ENCODE measurements at places on chromosomes 7 and 10. TPM values are rescaled to one million over a fixed set of nuclear protein-coding genes. Genes with fewer than 3 reads are reported as not detected.

Gene MICALL2
- 7.1 TPM for total RNA-seq

Gene FKBP6
- total RNA-seq, result not detected

Gene CALML3
- not detected for total RNA-seq

Gene TAF6
- total RNA-seq, result 87.1 TPM

Gene AFAP1L2
- 0.77 TPM for total RNA-seq

Gene CCDC6
- total RNA-seq, result 59.0 TPM

Gene TRAPPC14
- 32.8 TPM for total RNA-seq

Gene RRP12
- 83.0 TPM for total RNA-seq

- peak; percentile 37 for DNase-seq
- no peak overlapping the region for H3K27ac ChIP-seq
- no peak overlapping the region for H3K4me3 ChIP-seq
- peaks cover 2% of the 10 kb centered on the region for H3K4me1 ChIP-seq
- no peaks in the 10 kb centered on the region for H3K27me3 ChIP-seq
- H3K36me3 ChIP-seq, result no peaks in the 10 kb centered on the region
Observed at GRCh38 chr7:144671429-144671828, 164.4 kb downstream of the TPK1 start.

DNA sequence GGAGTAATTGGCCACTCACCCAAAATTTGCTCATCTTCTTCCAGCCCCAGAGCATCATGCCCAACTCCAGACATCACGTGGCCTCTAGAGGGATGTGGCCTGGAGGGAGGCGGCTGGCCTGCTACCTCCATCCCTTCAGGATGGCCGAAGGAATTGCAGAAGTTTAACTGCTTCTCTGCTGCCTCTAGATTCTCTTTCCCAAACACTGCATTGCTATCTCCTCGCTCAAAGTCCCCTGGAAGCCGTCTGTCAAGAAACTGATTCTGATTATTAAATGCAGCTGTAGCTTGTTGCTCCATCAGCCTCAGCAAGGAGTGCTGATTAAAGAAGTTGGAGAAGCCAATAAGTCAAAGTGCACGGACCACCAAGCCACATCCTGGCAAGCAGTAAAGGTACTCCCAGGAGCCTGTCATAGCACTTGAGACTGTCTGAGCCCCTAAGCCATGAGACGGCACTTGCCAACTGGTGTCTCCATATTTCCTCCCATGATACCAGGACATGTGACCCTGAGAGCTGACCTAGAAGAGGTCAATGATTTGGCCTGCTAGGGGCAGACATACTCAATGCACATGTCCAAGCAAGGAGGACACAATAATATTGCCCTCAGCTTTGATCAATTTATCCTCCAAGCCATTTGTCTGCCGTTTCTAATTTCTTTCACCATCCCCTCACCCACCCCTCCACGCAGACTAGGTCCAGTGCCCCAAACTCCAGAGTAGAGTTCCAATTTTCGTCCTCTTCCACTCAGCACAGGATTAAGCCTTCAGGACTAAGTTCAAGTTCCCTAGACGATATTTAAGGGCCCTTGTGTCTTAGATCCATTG, 84.2 kb downstream of the TBXAS1 start:
- H3K36me3 ChIP-seq, result no peaks in the 10 kb centered on the region
- DNase-seq, result no peak
- H3K27me3 ChIP-seq, result no peaks in the 10 kb centered on the region
- no peaks in the 10 kb centered on the region for H3K4me1 ChIP-seq
- no peak overlapping the region for H3K27ac ChIP-seq

DNA sequence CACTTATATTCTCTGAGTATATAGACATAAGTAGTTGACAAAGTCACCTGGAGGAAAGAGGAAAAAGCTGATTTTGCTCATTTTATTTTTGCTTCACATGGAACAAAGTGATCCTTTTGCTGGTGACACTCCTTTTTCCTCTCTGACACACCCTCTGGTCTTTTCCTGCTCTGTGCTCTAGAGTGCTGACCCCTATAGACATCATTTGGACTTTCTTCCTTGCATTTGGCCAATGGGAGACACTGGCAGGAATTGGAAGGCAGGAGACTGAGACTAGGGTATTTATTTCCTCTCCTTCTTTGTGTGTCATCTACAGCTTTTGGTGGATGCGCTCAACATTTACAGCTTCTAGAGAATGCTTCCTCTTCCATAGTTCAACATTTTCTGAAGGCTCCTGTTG, 1078.1 kb downstream of the SORCS1 start:
- H3K4me1 ChIP-seq, result no peaks in the 10 kb centered on the region
- no peaks in the 10 kb centered on the region for H3K27me3 ChIP-seq
- no peak overlapping the region for H3K4me3 ChIP-seq
- no peaks in the 10 kb centered on the region for H3K36me3 ChIP-seq

DNA sequence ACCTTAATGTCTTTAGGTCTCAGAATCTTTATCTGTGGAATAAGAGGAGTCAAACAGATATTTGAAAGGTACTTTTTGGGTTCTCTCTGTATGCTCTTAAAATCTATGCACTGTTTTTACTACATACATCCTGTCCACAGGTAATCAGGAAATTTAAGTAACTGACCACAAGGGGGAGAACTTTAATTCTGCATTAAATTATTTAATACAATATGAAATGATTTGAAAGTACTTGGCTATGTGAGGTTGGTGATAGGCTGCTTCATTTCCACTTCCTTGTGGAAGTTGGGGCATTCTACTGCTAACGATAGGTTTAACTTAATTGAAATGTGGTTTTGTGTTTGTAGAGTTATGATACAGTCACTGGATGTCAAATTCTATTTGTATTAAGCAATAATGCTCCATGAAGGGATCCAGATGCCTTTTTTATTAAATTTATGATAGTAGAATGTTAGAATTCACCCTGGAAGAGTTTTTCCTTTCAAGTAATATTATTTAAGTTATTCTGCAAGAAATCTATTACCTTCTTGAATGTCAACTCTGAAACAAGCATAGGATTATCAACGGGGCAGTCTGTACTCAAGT, 6.0 kb downstream of the TEX47 start:
- no peaks in the 10 kb centered on the region for H3K4me1 ChIP-seq
- H3K4me3 ChIP-seq, result no peak overlapping the region
- no peak overlapping the region for H3K27ac ChIP-seq
- no peak for DNase-seq

DNA sequence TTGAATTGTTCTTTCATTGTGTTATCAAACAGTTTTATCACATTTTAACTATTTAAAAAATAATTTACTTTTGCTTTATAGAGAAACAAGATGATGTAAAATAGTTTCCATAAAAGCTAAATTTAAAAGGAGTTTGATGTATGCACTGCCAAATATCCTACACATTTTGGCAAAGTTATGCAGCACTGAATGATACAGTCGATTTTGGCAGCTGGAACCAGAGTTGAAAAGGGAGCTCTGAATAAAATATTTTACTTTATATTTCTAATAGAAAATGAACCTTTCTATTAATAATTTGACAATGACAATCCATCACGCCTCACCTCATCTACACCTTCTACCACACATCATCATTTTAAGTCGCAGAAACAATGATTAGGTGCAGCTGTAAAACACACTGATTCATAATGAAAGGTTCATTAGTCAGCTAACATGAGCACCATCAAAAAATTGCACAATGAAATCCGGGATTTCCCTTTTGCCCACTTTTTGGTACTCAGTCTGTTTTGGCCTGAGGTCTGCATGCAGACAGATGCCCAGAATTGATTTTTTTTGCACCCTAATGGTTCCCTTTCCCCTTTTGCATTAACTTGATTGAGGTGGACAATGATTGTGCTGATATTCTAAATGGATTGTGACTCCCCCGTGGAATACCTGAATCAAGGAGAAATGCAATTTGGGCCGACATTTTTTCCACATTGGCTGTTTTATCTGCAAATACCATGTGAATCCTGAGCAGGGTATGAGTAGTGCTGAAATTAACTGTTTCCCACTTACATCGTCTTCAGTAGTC, 105.8 kb downstream of the THSD7A start:
- no peak for DNase-seq
- no peaks in the 10 kb centered on the region for H3K36me3 ChIP-seq
- H3K27ac ChIP-seq, result no peak overlapping the region
- no peaks in the 10 kb centered on the region for H3K4me1 ChIP-seq

DNA sequence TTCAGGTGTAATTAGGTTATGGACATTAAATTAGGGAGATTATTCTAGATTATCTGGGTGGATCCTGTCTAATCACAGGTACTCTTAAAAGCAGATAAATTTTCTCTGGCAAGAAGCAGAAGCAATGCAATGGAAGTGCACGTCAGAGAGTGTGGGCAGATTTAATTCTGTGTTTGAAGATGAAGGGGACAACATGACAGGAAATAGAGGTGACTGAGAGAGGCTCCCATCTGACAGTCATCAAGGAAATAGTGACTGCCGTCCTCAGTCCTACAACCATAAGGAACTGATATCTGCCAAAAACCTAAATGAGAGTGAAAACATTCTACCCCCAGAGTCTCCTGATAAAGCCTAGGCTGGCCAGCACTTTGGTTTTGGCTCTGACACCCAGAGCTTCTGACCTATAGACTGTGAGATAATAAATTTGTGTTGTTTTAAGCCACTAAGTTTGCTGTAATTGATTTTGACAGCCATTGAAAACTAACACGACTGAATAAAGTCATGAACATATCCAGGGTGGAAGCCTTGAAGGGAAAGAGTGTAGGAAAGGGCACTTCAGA, 30.5 kb upstream of the DDX50 start:
- no peaks in the 10 kb centered on the region for H3K4me1 ChIP-seq
- no peak for DNase-seq
- peaks cover 26% of the 10 kb centered on the region for H3K36me3 ChIP-seq
- no peak overlapping the region for H3K27ac ChIP-seq
- no peak overlapping the region for H3K4me3 ChIP-seq
- H3K27me3 ChIP-seq, result no peaks in the 10 kb centered on the region

GRCh38 chr7:101952355-101953247, 135.2 kb downstream of the CUX1 start:
- H3K27ac ChIP-seq, result no peak overlapping the region
- H3K27me3 ChIP-seq, result no peaks in the 10 kb centered on the region
- DNase-seq, result no peak
- H3K4me3 ChIP-seq, result no peak overlapping the region
- peaks cover 5% of the 10 kb centered on the region for H3K4me1 ChIP-seq

DNA sequence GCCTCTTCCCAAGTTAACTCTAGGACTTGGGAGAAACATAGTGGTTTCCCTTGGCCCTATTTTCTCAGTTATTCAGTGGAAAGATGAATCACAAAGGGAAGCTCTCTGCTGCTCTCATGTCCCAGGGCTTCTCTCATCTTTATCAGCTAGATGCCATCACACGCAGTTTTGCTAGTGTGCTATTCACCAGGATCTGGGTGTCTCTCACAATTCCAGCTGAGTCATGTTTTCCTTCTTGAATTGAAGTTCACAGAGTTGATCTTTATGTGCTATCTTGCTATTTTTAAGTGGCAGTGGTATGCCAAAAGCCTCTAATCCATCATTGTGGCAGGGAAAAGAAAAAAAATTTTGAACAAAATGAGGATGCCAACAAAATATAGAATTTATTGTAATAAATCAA, 101.3 kb downstream of the TWIST1 start:
- H3K27ac ChIP-seq, result no peak overlapping the region
- no peak for DNase-seq
- no peak overlapping the region for H3K4me3 ChIP-seq
- no peaks in the 10 kb centered on the region for H3K4me1 ChIP-seq
- H3K27me3 ChIP-seq, result no peaks in the 10 kb centered on the region
- H3K36me3 ChIP-seq, result 0 out of 3 replicates have a peak, but pooled peaks cover 2% of the 10 kb centered on the region

GRCh38 chr7:130388671-130389070, 8.4 kb downstream of the CPA1 start:
- H3K27ac ChIP-seq, result no peak overlapping the region
- DNase-seq, result no peak
- H3K4me1 ChIP-seq, result no peaks in the 10 kb centered on the region
- no peak overlapping the region for H3K4me3 ChIP-seq
- peaks cover 2% of the 10 kb centered on the region for H3K36me3 ChIP-seq

DNA sequence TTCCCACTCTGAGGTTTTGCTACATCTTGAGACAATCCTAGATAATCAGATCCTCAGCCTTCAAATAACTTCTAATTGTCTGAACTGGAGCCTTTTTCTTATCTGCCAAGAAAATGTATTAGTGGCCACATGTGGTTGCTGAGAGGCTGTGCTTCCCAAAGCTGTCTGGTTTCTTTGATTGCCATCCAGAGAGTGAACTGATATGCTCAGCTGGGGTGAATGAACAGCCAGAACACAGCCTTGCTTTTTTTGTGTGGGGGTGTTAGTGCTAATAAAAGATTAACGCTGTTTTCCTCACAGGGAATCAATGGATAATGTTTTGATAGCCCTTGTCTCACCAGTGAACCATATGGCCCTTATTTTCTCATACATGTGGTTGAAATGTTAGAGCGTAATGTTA, 66.9 kb downstream of the BBS9 start:
- no peak overlapping the region for H3K27ac ChIP-seq
- no peaks in the 10 kb centered on the region for H3K4me1 ChIP-seq
- H3K4me3 ChIP-seq, result no peak overlapping the region
- no peak for DNase-seq
- no peaks in the 10 kb centered on the region for H3K27me3 ChIP-seq

- DNase-seq, result no peak
- H3K27me3 ChIP-seq, result no peaks in the 10 kb centered on the region
- no peak overlapping the region for H3K27ac ChIP-seq
- H3K36me3 ChIP-seq, result no peaks in the 10 kb centered on the region
Observed at GRCh38 chr10:87842776-87843497, 20.4 kb downstream of the KLLN start.

DNA sequence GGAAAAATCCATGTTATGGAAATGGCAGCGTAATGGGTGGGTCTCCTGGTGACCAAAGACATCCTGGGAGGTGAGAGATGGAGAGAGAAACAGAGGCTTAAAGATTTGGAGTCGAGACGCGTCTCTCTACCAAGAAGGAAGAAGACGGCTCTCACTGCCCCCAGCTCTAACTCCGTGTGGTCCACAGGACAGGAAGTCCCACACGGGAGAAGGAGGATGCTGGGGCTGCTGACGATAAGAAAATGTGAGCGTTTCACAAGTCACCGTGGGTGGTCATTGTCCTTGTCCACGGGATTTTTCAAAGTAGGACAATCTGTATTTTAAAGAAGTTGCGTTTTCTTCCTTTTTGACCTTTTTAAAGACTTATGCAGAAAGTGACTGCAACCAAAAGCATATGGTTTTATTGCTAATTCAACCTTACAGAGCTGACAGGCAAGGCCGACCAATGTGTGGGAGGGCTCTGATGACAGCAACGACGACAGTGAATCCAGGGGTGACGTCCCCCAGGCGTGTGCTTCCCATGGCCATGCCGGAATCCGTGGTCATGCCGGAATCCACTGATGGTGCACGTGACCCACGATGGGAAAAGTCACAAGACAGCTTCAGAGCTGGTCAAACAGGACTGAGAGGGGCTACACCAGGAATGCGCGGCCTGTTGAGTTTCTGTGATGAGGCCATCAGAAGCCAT, 341.2 kb downstream of the PTPRN2 start:
- H3K27ac ChIP-seq, result no peak overlapping the region
- DNase-seq, result peak; percentile 13
- H3K4me3 ChIP-seq, result no peak overlapping the region
- no peaks in the 10 kb centered on the region for H3K36me3 ChIP-seq

DNA sequence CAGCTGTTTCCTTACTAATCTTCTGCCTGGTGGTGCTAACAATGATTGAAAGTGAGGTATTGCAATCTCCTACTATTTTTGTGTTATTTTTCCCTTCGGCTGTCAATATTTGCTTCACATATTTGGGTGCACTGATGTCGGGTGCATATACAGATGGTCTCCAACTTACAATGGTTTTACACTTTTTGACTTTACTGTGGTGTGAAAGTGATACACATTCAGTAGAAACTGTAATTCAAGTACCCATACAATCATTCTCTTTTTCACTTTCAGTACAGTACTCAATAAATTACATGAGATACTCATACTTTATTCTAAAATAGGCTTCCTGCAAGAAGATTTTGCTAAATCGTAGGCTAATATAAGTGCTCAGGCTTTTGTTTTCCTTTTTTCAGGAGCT, 73.2 kb downstream of the RNF216 start:
- H3K27ac ChIP-seq, result no peak overlapping the region
- DNase-seq, result no peak
- H3K36me3 ChIP-seq, result peaks cover 28% of the 10 kb centered on the region
- no peaks in the 10 kb centered on the region for H3K27me3 ChIP-seq

Measured in H9 (cell line).